ENCODE measurements at places on chromosomes 16 and 17. TPM values are rescaled to one million over a fixed set of nuclear protein-coding genes. Genes with fewer than 3 reads are reported as not detected.

- peaks cover 40% of the 10 kb centered on the region for H3K4me1 ChIP-seq
- peak; percentile 60 for DNase-seq
- no peaks in the 10 kb centered on the region for H3K27me3 ChIP-seq
- H3K4me3 ChIP-seq = peak overlapping the region; percentile 78
- peak overlapping the region; percentile 87 for H3K27ac ChIP-seq
- H3K36me3 ChIP-seq = no peaks in the 10 kb centered on the region
Measured at GRCh38 chr17:29292992-29293889, 707 bp downstream of the NUFIP2 start.

GRCh38 chr17:1271441-1271840, 1.2 kb downstream of the BHLHA9 start:
- no peak overlapping the region for H3K4me3 ChIP-seq
- no peak overlapping the region for H3K27ac ChIP-seq
- no peaks in the 10 kb centered on the region for H3K36me3 ChIP-seq
- H3K27me3 ChIP-seq = peaks cover 49% of the 10 kb centered on the region
- no peak for DNase-seq

DNA sequence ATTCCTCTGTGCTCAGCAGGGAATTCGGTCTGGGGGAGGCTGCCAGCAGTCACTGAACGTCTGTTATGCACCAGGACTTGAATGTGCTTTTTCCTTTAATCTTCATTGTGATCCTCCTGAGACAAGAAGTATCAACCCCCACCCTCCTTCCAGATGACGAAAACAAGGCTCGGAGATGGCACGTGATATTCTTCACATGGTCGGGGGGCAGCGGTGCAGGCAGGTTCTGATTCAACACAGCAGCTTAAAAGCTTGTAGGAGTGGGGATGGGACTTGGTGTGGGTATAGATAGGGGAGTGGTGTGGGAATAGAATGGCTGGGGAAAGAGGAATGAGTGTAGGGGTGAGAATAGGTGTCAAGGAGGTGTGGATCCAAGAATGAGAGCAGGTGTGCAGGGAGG, 6.4 kb downstream of the NECAB2 start:
- no peak overlapping the region for H3K4me3 ChIP-seq
- H3K27ac ChIP-seq = no peak overlapping the region
- DNase-seq = no peak
- no peaks in the 10 kb centered on the region for H3K4me1 ChIP-seq

- no peak for DNase-seq
- H3K27ac ChIP-seq = no peak overlapping the region
Measured at GRCh38 chr17:43599835-43600234, 53.7 kb upstream of the ETV4 start.

DNA sequence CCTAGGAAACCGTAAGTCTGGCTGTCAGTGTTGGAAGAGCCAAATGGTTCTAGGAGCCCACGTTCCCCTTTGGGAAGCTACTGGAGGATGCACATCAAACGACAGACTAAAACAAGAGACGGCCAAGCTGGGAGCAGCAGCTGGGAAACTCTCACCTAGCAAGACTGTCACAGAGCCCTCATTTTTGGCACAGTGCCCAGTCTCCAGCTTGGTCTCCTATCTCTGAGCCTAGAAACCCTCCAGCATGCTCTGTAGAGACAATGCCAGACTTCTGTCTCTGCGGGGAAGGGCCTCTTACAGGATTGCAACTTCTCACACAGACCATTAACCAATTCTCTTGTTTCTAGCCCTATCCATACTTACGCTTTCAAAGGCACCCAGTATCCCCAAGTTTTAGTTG, 23.5 kb downstream of the GTF3C1 start:
- H3K27ac ChIP-seq = no peak overlapping the region
- no peak overlapping the region for H3K4me3 ChIP-seq
- H3K27me3 ChIP-seq = no peaks in the 10 kb centered on the region
- no peaks in the 10 kb centered on the region for H3K4me1 ChIP-seq

DNA sequence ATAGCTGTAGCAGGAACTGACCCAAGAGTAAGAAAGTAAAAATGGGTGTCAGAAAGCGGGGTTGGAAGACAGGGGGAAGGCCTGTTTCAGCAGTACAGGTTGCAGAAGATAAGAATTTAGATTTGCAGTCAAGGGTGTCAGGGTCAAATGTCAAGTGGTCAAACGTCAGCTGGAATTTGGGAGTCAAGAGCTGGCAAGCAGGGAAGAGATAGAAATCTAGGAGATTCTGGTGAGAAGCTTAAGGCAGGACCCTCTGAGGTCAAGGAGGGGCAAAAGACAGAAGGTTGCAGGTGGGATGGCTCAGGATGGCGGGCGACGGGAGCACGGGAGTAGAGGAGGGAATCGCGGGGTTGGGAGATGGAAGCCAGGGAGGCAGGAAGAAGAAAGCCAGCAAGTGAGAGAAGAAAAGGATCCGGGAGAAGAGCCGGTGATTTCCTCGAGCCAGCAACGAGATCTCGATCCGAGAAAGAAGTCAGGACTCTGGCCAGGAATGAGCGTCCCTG, 335 bp downstream of the SLC25A35 start:
- H3K27me3 ChIP-seq = no peaks in the 10 kb centered on the region
- peaks cover 25% of the 10 kb centered on the region for H3K4me1 ChIP-seq
- peak overlapping the region; percentile 88 for H3K4me3 ChIP-seq

DNA sequence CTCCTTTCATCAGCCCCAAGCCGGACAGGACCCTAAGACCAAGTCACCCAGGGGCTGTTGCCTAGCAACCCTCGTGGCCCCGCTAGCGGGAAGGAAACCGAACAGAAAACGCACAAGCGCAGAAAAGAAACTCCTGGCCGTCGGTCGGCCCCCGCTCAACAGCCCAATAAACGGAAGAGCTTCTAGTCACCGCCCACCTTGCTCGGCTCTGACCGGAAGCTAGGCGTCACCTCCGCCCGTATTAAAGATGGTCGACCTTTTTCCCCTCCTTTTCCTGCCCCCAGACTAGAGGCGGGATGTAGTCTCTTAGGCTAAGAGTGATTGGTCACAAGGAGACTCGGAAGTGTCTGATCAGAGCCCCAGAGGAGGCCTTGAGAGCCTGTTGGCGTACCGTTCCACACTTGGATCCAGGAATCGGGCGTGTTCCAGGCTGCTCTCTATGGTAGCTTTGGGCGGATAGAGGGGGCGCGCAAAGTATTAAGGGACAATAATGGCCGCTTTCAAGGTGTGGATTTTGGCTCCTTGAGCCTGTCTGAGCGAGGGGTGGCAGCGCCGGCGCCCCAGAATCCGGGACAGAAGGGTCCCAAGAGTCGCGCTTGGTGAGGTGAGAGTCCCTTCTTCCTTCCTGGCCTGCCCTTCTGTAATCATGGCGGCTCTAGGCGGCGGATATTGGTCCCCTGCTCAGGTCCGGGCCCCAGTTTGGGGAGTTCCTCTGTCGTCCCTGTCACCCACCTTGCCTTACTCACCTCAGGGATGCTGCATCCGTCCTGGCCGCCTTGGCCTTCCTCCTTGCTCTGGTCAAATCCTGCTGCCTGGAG, at the start of the genes DHX38 and TXNL4B:
Gene DHX38 (plus strand): TSS at position 400 of the 818 bp plus-strand sequence. CDS start 2,311 bp downstream, outside the sequence.
Gene TXNL4B (minus strand): TSS at position 173 of the 818 bp plus-strand sequence. CDS start 2,871 bp downstream, outside the sequence.
- no peaks in the 10 kb centered on the region for H3K36me3 ChIP-seq
- H3K27me3 ChIP-seq = no peaks in the 10 kb centered on the region
- peak within 1 kb of the TSS; percentile 95 for H3K4me3 ChIP-seq
- peak within 1 kb of the TSS; percentile 84 for H3K27ac ChIP-seq
- peak; percentile 88 for DNase-seq

GRCh38 chr16:88649924-88650748, 717 bp downstream of the CYBA start:
- H3K27ac ChIP-seq = peak overlapping the region; percentile 91
- H3K4me1 ChIP-seq = peaks cover 7% of the 10 kb centered on the region
- H3K4me3 ChIP-seq = peak overlapping the region; percentile 86
- no peak for DNase-seq
- peaks cover 33% of the 10 kb centered on the region for H3K36me3 ChIP-seq

DNA sequence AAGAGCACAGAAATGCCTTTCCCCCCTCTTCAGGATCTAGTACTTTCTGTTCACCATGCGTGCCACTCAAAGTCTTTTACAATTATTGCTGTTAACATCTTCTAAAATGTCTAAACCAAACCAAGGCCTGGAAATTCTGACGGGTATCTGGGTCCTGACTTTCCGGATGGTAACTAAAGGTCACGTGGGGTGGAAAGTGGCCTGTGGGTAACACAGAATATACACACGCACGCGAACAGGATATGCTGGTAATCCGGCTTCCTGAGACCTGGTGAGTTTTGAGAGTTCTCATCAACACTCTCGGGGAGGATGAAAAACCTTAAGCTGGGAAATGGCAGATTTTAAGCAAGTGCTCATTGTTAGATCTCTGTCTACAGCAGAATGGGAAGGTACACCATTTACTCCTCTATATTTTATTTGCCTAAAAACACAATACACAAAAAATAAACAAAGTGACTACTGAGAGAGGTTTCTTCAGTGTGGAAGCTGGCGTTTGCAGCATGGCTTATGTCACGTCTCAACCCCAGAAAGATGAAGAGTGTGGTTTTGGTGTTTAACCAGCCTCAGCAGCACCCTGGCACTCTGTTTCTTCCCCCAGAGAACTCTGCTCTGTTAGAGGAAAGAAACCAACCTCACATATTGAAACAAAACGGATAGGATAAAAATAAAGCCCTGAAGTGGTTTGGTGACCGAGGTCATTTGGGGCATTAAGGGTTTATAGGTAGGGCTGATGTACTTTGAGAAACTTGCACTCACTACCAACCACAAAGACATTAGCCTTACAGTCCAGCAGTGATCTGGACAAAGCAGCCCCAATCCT, 37.3 kb downstream of the SMG6 start:
- H3K27me3 ChIP-seq = no peaks in the 10 kb centered on the region
- peak overlapping the region; percentile 94 for H3K27ac ChIP-seq
- H3K36me3 ChIP-seq = no peaks in the 10 kb centered on the region
- peak; percentile 92 for DNase-seq
- peaks cover 90% of the 10 kb centered on the region for H3K4me1 ChIP-seq
- peak overlapping the region; percentile 23 for H3K4me3 ChIP-seq

The ITGB4 gene
- 1.5 TPM for total RNA-seq

- no peak for DNase-seq
- H3K27ac ChIP-seq = no peak overlapping the region
- H3K27me3 ChIP-seq = peaks cover 8% of the 10 kb centered on the region
- H3K4me3 ChIP-seq = no peak overlapping the region
- no peaks in the 10 kb centered on the region for H3K36me3 ChIP-seq
Measured at GRCh38 chr16:46727184-46727583, 21.0 kb downstream of the MYLK3 start.

DNA sequence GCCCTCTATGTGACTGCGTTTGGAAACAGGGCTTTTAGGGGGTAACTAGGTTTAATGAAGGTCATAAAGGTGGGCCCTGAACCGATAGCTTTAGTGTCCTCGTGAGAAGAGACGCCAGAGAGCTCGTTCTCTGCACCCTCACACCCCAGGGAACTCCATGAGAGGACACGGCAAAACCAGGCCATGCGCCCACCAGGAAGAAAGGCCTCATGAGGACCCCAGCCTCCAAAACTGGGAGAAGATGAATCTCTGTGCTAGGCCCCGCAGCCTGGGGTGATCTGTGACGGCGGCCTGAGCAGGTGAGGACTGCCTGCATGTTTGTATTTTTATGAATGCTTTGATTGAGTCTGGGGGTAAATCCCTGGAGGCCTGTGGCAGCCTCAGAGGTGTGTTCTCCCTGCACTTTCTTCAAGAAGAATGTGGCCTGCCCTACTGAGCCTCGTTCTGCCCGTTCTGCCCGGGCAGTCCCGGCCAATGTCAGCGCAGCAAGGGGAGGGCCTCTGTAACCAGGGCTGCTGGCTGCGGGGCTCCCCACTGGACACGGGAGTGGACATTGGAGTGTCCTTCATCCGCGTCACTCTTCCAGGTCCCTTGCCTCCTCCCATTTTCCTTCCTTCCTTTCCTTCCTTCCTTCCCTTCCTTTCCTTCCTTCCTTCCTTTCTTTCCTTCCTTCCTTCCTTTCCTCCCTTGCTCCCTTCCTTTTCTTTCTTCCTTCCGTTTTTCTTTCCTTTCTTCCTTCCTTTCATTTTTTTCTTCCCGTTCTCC, 6.8 kb upstream of the RNF213 start:
- no peaks in the 10 kb centered on the region for H3K27me3 ChIP-seq
- peaks cover 38% of the 10 kb centered on the region for H3K4me1 ChIP-seq
- DNase-seq = no peak
- H3K36me3 ChIP-seq = no peaks in the 10 kb centered on the region
- H3K27ac ChIP-seq = no peak overlapping the region

GRCh38 chr16:83253521-83253920, 554.3 kb upstream of the HSBP1 start:
- no peaks in the 10 kb centered on the region for H3K36me3 ChIP-seq
- no peaks in the 10 kb centered on the region for H3K27me3 ChIP-seq
- no peak overlapping the region for H3K27ac ChIP-seq

DNA sequence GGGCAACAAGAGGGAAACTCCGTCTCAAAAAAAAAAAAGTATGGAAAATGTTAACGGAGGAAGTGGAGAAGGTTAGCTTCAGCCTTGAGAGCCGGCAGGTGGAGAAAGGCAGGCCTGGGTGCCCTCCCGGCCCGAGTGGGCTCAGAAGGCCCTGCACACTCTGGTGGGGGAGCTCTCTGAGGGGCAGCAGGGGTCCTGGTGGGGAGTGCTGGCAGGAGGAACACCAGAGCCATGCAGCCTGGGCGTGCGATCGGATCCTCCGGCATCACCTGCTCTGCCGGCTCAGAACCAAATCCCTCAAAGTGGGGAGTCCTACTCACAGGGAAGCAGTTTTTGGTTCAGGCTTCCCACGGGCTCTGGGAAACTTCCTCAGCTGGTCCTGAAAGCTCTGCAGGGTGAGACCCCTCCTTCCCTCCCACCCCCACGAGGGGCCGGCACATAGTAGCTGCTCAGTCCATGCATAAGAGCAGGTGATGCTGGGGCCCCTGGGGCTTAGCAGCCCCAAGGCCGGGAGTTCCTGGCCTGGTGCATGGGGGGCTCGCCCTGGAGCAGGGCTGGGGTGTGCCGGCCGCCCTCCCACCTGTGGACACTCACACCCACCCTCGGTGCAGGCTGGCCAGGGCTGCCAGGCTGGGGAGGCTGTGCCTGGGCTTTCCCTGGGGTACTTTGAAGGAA, 1.2 kb downstream of the FN3K start:
- no peaks in the 10 kb centered on the region for H3K36me3 ChIP-seq
- H3K27ac ChIP-seq = no peak overlapping the region
- peaks cover 25% of the 10 kb centered on the region for H3K27me3 ChIP-seq
- H3K4me1 ChIP-seq = no peaks in the 10 kb centered on the region
- no peak overlapping the region for H3K4me3 ChIP-seq

GRCh38 chr17:8479431-8479947, 43.8 kb downstream of the NDEL1 start:
- peaks cover 19% of the 10 kb centered on the region for H3K36me3 ChIP-seq
- H3K27ac ChIP-seq = no peak overlapping the region
- no peak overlapping the region for H3K4me3 ChIP-seq
- no peaks in the 10 kb centered on the region for H3K27me3 ChIP-seq
- H3K4me1 ChIP-seq = no peaks in the 10 kb centered on the region
